ENCODE measurements at places on chromosomes 2 and 18.

GRCh38 chr2:97763176-97763845 lies 49.9 kb downstream of the ZAP70 start:
- DNase-seq = no peak

DNA sequence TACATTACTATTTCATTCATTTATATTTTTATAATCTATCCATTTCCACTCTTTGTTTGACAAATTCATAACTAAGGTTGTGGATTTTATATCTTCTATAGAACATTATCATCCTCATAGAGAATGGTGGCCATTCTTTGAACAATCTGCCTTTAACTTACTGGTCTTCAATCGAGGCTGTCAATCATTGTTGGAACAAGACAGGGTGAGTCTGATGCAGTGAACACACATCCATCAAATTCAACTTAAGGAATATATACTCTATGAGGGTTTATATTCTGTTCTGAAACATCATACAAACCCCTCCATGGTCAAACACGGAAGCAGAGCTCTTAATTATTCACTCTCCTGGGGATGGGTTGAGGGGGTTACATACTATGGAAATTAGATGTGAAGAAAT lies 28.3 kb upstream of the KLF7 start:
- DNase-seq = no peak

- DNase-seq = no peak
Measured at GRCh38 chr2:211463397-211463796, 907.0 kb downstream of the CPS1 start.

DNA sequence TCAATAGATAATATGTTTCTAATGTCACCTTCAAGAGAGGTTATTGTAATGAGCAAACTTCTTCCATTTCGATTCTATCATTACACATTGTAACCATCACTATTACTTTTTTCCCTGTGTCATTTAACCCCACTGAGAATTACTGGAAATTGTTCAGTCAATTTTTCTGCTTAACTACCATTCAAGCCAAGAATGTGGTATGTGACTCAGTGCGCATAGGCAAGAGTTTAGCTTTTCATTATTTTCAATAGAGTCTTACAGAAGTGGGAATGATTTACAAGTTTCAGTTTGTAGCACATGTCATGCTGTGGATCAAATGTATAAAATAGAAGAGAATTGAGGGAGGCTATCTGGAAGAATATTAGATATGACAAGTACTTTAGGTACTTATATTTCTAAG lies 34.3 kb upstream of the PIEZO2 start:
- DNase-seq = no peak

- DNase-seq = no peak
Measured at GRCh38 chr2:151841047-151841424, 12.8 kb upstream of the ARL5A start.

GRCh38 chr2:36403675-36404230 lies 48.2 kb downstream of the CRIM1 start:
- DNase-seq = peak; percentile 46

DNA sequence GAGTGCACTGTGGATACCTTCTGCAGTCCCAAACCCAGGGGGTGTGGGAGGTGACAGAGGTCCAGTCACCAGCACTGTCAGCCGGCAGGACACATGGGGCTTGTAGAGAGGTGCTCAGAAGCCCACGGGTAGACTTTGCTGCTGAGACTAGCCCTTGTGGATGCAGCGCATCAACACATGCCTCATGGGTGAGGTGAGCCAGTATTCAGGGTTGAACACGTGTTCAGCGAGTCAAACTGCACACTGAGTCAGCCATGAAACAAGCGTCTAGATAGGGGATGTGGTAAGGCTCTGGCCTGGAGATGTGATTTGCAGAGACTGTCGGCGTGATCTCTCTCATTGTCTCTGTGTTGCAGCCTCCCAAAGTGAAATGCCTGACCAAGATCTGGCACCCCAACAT lies 35.8 kb upstream of the SCLY start:
- peak; percentile 30 for DNase-seq

- peak; percentile 33 for DNase-seq
Measured at GRCh38 chr2:150046211-150046610, 441.3 kb downstream of the RND3 start.

GRCh38 chr2:125959047-125959446 lies 696.9 kb upstream of the GYPC start:
- no peak for DNase-seq

GRCh38 chr18:63297687-63298399 lies 21.7 kb downstream of the BCL2 start:
- no peak for DNase-seq

DNA sequence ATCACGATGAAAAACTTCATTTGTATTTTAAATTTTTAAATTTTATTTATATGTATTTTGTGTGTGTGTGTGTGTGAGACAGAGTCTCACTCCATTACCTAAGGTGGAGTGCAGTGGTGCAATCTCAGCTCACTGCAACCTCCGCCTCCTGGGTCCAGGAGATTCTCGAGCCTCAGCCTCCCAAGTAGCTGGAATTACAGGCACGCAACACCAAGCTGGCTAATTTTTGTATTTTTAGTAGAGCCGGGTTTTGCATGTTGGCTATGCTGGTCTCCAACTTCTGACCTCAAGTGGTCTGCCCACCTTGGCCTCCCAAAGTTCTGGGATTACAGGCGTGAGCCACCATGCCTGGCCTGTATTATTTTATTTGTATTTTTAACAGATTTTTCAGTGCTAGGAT lies 45.8 kb upstream of the WIPF1 start:
- no peak for DNase-seq

GRCh38 chr18:22503803-22504202 lies 86.1 kb upstream of the CTAGE1 start:
- DNase-seq = peak; percentile 95

DNA sequence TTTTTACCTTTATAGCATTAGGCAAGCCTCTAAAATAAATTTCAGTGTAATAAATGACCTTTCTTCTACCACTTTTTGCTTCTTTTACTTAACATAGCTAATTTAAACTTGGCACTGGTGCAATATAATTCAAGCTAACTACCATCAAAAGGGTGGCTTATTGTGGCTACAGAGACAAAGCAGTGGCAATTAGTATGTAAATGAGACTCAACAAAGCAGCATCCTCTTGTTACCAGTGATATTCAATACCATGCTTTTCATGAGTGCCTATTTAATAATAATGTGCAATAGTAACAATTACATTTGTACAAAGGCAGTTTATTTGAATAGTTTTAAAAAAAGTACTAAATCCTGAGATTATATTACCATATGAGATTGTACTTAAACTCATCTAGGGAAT lies 93.4 kb downstream of the SOS1 start:
- no peak for DNase-seq

All from fibroblast of pulmonary artery (primary cell).